ENCODE measurements at places on chromosomes 1 and 21.
A peak's percentile ranks its signal among the peaks of the same experiment; 100 is the strongest.

GRCh38 chr1:114269539-114269938 lies 115.9 kb upstream of the SYT6 start:
- DNase-seq, result no peak

- DNase-seq, result no peak
Observed at GRCh38 chr1:40625076-40625475, 40.4 kb downstream of the RIMS3 start.

GRCh38 chr1:47444562-47445465 lies 7.0 kb downstream of the FOXD2 start:
- DNase-seq, result no peak

DNA sequence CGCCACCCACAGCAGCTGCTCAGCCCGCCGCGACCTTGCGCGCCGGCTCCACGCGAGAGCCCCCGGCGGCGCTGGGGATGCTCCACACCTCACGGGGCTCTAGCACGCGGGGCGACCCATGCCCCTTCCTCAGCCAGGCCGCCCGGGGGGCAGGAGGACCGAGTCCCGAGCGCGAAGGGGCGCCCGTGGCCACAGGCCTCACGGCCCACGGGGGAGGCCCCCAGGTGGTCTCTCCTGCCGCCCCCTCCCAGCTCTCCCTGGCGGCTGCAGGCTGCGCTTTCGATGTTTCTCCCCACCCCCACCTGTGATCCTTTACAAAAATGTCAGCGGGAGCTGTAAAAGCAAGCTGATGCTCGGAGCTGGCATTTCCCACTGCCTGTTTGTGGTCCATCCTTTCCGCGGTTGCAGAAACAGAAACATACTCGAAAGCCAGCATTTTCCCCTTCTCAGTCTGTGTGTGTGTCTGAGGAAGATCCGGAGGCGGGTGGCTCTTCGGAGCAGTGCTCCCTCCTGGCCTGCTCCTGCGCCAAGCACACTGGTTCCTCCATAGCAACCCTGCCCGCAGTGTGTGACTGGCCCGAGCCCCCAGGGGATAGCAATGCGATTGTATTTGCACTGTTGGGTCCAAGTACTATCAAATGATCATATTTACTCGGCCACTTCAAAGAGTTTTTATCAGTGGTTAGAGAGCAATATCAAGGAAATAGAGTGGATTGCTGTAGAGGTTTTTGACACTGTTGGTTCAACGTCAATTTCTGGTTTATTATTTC lies 2.1 kb downstream of the KIF26B start:
- peak; percentile 44 for DNase-seq

GRCh38 chr1:78286686-78287085 lies 204.1 kb upstream of the PTGFR start:
- DNase-seq, result no peak

DNA sequence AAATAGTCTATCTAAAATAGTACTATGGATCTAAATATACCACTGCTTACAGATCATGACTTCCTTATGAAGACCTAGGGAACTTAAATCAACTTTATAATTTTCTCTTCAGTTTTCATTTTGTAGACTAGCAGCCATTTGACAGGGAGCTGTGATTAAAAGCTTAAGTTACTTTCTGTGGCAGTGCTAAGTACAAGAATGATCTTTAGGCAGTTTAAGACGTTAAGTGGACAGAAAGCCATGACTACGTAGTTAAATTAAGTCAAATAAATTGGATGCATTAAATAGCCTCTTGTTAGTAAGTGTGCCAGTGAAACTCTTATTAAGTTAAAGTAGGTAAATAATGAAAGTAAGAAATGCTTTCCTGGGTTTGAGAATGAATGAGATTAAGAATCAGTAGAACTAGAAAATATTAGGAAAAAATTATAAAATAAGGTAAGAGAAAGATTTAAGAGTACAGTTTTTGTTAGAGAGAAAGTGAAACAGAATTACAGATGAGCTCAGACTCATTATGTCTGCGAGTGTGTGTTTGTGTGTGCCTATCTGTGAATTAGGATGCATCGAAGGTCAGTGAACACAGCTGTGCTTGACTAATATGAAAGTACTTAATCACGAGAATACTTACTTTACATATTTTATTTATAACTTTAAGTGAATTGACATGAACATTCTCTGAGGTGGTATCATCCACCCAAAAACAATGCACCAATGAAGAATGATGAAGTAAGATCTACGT lies 336.9 kb downstream of the KCNT2 start:
- no peak for DNase-seq

DNA sequence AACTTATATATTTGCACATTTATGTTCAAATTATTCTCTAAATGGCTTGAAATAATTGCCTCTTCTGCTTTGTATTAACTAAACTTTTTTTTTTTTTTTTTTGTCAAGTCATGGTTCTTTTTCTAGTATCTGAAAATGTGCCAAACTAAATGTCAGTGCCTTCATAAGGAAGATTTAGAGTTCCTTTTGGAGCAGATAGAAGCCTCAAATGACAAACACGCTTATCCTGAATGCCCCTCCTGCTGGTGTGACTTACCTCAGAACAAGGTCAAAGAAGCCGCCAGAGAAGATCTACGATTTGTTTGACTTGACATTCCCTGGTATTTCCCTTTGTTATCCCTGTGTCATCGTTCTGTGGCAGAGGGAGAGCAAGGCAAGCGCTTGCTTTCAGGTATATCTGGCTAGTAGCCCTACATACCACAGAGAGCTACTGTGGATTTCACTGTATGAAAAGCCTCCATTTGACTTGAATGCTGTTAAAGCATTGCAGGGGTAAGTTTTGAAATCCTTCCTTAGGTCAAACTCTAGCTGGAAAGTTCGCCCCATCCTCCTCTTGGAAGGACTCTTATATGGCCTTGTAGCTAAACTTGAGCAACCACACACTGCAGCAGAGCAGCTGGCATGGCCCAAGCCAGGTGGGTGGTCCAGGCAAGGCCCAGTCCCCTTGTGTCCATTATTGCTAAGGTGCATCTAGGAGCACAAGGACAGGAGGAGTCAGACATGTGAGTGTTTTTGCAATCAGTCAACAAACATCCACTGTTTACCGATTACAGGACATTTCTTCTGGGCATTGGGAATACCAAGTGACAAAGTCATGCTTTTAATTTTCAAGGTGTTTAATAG lies 285.4 kb upstream of the USP25 start:
- DNase-seq, result no peak

DNA sequence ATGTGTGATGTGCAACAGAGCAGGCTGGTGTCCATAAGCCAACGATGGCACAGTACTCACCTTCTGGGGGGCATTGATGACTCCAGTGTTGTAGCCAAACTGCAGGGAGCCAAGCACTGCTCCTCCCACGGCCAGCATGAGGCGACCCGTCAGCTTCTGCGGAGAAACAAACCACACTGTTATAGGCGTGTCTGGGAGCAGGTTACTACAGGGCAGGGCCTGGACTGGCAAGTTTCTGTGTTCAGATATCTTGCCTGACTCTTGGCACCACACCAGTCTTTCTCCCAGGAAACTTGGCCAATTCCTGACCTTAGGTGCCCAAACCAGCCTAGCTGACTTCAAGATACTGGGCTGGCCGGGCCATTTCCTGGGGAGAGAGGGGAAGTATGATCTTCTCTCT lies 15.5 kb downstream of the SLC2A1 start:
- DNase-seq, result peak; percentile 22

GRCh38 chr1:1073743-1074587 lies at the start of gene RNF223:
RNF223 (minus strand) TSS chr1:1074306; CDS start chr1:1072566, 1,740 bp downstream.
- DNase-seq, result peak; percentile 50

DNA sequence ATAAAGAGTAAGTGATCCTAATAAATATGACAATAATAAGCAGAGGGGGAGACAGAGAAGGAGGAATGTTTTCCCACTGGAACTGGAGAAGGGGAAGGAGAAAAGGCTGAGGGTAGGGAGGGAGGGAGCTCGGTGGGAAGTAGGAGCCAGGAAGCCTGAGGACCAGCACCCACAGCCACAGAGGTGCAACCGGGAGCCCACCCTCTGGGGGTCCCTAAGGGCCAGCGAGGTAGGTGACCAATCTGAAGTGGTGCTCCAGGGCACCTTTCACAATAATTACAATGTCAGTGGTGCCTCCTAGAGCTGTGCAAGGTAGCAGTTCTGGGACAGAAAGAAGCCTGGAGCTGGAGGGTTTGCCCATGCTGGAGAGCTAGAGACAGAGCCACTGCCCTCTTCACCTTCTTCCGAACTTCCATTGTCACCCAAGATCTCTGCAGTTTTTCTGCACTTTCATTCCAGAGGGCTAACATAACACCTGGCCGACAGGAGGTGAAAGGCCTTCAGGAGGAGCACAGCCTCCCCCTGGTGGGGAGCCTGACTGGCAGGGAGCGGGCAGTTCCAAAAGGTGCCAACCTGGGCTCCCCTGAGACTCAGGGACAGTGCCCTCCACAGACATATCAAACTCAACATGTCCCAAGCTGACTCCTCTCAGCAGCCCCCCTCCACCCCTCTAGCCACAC lies 4.1 kb upstream of the AHCYL1 start:
- no peak for DNase-seq

DNA sequence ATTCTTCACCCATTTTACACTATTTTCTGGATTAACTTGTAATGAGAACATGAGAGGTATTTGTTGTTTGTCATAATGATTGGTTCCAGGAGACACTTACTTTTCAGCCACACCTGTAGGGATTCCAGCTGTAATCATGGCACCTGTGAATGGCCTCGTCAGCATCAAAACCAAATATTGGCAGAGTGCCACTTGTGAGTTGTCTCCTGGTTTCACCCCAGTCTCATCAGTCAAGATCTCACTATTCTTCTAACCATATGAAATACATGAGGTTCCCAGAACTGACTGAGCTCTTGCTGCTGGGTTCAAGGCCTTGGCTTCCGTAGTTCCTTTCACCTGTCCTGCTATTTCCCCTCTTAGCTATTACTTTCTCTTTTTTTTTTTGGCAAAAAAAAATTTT lies 246.6 kb upstream of the ADGRL2 start:
- no peak for DNase-seq

- DNase-seq, result no peak
Observed at GRCh38 chr1:76377247-76377646, 302.7 kb downstream of the ST6GALNAC3 start.

DNA sequence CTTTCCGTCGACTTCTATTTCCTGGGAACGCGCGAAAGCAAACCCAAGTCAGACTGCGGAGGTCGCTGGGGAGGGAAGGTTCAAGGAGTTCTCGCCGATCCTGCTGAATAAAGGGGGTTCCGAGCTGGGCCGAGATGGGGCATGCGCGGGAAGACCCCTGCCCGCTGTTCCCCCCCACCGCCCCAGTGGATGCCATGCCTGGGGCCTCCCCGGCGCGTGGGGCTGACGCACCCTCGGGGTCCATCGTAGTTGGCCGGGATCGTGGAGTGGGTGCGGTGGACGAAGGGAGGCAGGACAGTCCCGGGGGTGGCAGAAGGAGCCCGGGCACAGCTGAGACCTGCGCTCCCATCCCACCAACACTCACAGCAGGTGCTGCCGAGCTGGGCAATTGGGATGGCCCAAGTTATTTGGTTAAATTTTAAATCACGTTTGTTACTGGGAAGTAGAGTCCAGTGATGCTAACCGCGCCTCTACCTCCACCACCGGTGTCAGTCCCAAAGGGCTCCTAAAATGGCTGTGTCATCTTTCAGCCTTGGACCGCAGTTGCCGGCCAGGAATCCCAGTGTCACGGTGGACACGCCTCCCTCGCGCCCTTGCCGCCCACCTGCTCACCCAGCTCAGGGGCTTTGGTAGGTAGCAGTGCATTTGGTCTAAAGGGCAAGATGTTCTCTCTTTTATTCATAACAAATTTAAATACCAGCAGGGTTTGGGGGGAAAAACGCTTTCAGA lies 801 bp downstream of the MX1 start:
- no peak for DNase-seq

DNA sequence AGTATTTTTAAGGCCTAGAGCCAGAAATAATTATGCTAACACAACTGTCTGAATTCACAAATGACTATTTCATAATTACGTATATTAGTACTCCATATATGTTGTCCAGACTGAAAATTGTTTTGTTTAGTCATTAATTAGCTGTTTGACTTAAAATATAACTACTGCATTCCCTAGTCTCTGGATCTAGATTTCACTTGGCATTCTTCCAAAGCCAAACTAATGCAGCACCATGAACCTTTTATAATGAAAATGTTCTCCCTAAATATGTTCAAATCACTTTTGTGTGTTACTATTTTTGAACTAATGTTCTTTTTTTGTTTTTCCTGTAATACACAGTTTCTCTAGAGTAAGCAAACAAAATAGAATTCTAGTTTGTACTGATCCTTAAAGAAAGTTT lies 46.1 kb downstream of the CAMTA1 start:
- no peak for DNase-seq

- no peak for DNase-seq
Observed at GRCh38 chr1:50750021-50750619, 209.9 kb downstream of the FAF1 start.

DNA sequence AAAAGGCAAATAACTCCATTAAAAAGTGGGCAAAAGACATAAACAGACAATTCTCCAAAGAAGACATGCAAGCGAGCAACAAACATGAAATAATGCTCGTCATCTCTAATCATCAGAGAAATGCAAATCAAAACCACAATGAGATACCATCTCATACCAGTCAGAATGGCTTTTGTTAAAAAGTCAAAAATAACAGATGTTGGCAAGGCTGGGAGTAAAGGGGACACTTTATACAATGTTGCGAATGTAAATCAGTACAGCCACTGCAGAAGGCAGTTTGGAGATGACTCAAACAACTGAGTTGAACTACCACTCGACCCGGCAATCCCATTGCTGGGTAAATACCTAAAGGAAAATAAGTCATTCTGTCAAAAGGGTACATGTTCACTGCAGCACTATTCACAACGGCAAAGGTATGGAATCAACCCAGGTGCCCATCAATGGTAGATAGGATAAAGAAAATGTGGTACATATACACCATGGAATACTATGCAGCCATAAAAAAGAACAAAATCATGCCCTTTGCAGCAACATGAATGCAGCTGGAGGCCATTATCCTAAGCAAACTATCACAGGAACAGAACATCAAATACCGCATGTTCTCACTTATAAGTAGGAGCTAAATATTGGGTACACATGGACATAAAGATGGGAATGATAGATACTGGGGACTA lies 25.9 kb downstream of the TSPAN2 start:
- DNase-seq, result no peak

- DNase-seq, result no peak
Observed at GRCh38 chr1:34918977-34919561, 10.4 kb downstream of the DLGAP3 start.

DNA sequence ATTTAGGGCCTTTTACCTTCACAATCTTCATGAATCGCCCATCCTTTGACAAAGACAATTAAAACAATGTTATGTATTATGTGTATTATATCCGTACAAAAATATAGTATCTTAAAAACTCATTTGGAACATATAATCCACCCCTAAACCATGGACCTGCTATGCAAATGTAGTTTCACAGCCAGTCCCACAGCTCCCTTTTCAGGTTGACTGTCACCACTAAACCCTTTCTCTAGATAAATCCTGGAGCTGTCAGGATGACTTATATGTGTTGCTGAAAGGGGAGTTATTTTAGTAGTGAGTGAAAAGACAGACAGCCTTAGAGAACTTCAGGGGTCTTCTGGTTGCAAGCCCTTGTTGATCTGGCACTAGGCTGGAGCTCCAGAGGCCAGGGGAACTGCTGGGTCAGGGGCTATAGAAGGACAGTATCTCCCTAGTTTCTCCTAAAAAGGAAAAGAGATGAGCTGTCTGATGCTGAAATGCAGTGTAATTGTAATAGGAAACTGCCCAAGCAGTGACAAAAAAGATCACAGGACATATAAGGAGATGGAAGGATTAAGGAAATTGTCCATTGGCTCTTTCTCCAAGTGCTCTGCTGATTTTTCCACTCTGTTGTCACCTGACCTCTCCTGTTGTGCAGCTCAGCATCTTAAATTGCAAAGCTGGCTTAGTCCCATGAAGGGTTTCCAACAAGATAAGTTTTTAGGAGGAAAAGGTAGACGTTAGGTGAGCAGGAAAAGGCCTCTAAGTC lies 127.7 kb downstream of the S1PR1 start:
- DNase-seq, result no peak

GRCh38 chr1:162137179-162137960 lies 67.9 kb downstream of the NOS1AP start:
- no peak for DNase-seq

Data from left hindlimb (tissue), 1 donor.